ENCODE measurements at places on chromosomes 7 and 10.

DNA sequence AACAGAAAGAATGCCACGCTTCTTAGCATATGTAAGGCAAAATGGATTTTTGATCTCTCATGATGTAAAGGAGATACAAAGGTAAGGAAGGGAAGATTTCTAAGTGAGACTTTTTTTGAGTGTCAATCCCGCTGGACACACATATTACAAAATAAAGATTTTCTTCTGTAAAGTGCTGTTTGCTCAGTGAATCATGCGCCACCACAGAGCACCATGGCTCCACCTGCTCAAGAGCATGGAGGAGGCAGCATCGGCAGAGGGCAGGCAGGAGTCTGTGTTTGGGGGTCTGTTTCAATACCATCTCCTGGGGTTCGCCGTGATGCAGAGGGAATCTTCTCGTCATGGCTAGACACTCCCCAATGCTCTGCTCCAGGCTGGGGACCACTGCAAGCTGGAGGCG lies 83.5 kb downstream of the ALOX5 start:
- no peak for DNase-seq

DNA sequence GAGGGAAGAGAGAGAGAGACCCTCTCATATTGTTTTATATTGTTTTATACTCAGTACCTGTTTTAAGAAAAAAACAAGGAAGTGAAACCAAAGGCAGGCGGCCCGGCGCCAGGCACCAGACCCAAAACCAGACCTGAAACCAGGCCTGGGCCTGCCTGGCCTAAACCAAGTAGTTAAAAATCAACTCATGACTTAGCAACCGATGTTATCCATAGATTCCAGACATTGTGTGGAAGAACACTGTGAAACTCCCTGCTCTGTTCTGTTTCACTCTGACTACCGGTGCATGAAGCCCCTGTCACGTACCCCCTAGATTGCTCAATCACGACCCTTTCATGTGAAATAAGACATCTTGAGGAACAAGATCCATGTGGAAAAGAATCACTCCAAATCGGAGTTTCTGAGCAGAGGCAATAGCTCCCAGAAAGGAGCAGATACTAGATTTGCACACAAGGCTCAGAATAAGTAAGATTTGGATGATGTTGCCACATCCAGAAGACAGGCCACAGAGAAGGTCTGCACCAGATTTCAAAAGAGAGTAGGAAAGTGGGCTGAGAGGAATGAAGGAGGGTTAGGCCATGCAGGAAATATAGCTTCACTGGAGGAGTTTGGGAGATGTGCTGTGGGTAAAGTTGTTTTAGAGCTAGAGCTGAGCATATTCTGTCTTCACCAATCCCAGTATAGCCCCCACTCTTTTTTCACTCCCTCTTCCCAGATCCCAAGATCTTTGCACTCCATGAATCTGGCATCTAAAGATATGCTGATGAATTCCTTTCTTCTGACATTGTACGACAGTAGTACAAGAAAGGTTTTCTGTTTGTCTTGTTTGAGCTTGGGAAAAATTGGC lies 8.8 kb upstream of the ZNF248 start:
- no peak for DNase-seq

- DNase-seq = no peak
Measured at GRCh38 chr7:2843711-2844152, 376 bp downstream of the GNA12 start.

- no peak for DNase-seq
Measured at GRCh38 chr10:100043796-100044195, 34.0 kb upstream of the DNMBP start.

- DNase-seq = no peak
Measured at GRCh38 chr10:82738592-82738991, 863.6 kb downstream of the NRG3 start.
